Activated naive CD4-positive, alpha-beta T cell treated with anti-CD3 and anti-CD28 coated beads, Interleukin-2, amount 50 U/mL, for 72 hours (primary cell): ENCODE measurements at places on chromosomes 1 and 21.

DNA sequence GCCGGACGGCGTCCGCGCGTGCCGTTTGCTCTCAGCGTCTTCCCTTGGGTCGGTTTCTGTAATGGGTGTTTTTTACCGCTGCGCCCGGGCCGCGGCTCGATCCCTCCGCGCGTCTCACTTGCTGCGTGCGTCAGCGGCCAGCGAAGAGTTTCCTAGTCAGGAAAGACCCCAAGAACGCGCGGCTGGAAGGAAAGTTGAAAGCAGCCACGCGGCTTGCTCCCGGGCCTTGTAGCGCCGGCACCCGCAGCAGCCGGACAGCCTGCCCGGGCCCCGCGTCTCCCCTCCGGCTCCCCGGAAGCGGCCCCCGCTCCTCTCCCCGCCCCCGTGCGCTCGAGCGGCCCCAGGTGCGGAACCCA is 159.8 kb downstream of the RUNX1 start:
- no peak for DNase-seq

DNA sequence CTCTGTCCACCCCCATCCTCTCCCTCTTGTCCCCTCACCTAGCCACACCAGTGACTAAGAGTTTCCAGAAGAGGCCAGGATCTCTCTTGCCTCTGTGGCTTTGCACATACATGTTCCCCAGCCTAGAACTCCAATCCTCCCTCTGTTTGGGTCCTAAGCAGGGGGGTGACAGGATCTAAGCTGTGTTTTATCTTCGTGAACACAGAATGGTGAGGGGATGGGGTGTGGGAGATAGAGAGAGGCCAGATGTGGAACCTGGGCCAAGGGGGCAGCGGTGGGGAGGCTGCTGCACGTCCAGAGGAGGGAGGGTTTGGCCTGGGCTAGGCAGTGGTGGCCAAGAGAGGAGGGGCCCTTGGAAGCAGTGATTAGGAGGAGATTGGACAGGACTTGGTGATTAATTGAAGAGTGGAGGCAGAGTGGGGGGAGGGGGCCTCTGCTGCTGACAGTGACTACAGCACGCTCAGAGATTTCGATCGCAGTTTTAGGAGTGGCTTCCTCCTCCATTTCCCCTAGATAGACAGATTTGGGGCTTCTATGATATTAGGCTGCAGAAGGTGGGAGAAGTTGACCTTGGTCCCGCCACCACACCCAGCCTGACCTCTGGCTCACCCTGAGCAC is 17.1 kb upstream of the ADGRB2 start:
- DNase-seq = no peak

DNA sequence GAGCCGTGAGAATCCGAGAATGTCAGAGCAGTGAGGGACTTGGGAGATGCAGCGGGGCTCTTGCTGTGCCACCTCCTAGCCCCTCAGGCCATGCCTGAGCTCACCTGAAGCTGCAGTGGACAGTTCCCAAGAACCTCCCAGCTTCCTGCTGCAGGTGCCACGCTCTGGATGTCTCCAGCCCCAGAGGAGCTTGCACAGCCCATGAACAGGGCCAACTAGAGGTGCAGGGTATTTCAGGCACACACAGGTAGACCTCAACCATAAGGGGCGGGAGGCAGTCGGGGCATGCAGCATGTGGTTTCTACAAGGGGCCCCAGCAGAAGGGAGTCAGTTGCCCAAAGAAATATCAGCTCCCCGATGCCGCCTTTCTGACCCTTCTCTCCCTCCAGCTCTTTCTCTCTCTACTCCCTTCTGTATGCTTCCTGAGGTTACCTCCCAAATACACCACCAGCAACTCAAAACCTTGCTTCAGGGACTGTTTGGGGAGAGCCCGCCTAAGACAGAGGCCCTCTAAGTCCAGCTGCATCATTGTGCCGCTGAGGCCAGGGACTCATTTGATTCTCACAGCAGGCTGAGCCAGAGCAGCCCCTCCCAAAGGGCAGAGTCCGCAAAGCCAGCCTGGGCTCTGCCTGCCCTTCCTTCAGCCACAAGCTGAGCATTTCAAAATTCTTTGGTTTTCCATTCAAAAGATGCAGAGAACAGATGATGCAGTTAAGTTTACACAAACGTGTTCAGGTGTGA is 209.8 kb downstream of the MATN1 start:
- no peak for DNase-seq

- no peak for DNase-seq
Observed at GRCh38 chr1:88700425-88701013, 16.4 kb downstream of the PKN2 start.

GRCh38 chr1:11838349-11839272 is 9.0 kb downstream of the NPPA start:
- peak; percentile 65 for DNase-seq

- no peak for DNase-seq
Observed at GRCh38 chr1:8396786-8397406, 79.0 kb downstream of the SLC45A1 start.

GRCh38 chr21:45699251-45699942 is 55.9 kb downstream of the PCBP3 start:
- DNase-seq = no peak

DNA sequence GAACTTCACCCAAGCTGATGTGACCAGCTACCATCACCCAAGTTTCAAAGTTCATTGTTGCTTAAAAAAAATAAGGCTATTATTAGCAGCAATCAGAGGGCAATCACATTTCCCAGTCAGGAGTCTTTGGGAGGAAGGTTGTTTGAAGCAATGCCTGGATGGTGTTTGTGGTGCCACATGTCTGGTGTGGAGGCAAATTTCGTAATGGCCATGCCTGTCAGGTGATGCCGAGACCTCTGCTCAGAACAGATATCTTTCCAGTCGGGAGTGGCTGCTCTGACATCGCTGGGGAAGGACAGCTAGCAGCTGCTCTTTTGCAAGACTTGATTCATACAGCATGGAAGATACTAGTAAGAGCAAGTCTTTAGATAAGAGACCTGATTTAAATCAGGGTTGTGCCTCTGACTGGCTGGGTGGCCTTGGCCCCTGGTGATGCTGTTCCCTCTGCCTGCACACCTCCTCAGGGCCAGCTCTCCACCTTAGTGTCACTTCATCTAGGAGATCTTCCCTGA is 187.8 kb upstream of the JUN start:
- DNase-seq = no peak

GRCh38 chr21:37534431-37534830 is 167.9 kb downstream of the DYRK1A start:
- DNase-seq = no peak

DNA sequence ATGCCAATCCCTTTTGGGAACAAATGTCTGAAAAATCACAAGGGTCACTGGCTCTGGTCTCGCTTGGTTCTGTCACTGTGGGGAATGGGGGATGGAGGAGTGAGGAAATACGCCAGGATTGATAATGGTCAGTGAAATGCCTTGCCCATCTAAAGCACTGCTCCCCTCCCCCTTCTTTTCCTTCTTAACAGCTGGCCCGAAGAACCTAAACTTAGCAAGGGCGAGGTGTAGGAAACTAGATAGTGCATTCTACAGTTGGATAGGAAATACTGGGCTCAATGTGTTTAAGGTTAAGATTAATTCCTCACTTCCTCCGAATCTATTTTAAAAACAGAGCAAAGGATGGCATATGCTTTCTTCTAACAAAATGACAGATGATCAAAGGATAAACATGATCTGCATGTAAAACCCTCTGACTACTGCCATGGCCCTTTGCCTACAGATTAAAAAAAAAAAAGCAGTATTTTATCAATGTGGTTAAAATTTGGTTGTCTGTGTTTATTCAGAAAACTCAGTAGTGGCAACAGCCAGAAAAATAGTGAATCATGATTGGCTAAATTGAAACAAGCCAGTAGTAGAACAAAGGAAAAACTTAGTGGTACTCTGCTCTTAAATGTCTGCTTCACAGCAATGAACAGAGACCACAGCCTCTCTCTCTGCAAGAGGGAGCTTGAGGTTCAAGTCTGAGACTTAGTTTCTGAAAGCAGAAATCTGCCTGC is 86.1 kb upstream of the VAV3 start:
- DNase-seq = no peak

DNA sequence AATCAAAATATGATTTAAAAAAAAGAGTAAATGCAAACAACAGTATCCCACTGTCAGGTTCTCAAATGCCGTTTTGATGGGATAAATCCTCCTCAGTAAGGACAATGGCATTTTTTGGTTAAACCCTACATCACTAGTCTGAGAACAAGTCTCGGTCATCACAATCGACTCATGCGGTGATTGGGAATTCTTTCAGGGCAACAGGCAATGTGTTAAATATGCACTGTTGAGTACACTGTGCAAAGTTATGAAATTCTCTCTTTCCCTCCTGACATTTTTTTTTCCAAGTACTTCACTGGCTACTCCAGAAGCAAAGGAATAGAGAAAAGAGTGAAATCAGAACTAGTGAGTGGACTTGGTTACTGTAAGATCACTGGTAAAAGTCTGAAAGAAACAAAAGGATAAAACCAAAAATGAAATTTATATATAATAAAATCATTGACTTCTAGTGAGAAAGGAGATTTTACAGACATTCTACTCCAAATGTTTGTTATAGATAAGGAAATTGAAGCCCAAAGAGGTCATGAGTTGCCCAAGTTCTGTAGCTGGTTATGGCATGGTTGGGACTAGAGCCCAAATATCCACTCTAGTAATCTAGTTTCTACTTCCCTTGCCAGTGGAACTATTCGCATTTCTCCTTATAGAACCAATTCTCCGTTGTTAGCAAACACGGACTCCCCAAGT is 111.3 kb downstream of the TGFBR3 start:
- no peak for DNase-seq

DNA sequence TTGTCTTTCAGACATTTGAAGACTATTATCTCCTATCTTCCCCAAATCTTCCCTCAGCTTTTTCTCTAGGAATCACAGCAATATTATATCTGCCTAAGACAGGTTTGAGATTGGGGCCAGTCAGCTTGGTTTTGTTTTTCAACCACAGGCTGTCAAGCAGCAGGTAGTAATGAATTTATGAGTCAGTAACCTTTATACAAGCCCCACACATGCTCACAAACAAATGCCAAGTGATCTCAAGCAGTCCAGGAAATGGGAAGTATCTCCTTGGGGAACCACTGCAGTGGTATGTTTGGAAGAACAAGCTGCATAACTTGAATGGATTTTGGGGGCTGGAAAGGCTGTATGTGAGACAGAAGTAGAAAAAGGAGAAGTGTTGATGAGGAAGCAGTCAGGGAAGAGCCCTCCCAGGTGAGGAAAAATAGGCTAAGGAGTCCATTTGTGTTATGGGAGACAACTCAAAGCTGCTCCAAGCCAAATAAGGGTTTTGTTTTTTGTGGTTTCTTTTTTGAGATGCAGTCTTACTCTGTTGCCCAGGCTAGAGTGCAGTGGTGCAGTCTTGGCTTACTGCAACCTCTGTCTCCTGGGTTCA is 2.1 kb downstream of the DHDDS start:
- DNase-seq = peak; percentile 25

DNA sequence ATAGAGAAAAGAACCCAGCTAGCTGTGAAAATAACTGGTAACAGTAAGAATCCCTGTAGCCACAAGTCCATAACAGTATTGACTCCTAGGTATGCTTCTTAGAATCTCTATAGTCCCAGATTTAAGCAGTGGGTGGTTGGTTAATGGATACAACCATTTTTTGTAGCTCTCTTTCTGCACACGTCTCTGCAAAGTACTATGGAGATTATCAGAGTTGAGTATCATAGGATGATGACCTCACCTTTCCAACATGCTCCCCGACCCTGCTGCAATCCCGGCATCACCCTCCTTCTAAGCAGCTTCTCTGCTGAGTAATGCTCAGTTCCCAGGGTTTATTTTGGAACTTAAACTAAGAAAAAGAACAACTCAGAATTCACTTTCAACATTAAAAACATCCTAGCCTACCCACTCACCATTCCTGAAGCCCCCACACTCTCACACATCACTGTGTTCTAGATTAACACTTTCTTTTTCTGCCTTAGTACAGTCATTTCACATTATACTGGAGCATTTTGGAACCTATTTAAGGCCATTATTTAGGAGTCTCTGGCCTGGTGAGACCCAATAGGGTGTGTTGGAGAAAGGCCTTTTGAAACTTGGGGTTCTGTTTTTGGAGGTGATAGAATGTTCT is 2.7 kb downstream of the MLLT11 start:
- no peak for DNase-seq

DNA sequence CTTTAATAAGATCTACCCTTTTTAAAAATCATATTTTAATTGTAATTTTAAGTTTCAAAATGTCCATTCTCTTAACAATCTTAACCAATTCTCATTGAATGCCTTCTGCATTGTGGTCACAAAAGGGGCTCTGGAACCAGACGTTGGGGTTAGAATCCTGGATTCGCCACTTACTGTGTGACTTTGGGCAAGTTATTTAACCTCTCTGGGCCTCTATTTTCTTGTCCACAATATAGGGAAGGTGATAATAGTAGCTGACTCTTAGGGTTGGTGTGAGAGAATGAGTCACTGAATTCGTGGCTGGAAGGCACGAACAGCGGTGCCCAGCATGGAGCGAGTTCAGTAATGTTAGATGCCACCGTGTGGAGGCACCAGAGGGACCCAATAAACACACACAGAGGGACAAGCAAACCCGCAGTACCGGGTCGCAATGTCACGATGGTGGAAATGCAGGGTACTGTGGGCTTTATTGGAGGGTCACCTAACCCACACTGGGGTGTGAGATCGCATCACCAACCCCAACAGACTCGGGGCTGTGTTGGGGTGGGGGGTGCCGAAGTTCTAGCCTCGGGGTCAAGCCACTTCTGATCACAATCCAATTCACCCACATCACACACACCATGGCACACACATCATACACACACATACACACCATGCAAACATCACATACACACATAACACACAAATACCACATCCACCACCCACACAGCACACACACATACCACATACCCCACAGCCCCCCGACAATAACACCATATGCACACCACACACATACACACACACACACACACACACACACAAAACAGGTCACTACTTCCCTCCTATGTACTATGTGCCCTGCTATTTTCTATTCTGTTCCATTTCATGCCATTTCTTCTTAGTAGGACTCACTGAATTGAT is 27.0 kb upstream of the IFNAR2 start:
- DNase-seq = no peak

DNA sequence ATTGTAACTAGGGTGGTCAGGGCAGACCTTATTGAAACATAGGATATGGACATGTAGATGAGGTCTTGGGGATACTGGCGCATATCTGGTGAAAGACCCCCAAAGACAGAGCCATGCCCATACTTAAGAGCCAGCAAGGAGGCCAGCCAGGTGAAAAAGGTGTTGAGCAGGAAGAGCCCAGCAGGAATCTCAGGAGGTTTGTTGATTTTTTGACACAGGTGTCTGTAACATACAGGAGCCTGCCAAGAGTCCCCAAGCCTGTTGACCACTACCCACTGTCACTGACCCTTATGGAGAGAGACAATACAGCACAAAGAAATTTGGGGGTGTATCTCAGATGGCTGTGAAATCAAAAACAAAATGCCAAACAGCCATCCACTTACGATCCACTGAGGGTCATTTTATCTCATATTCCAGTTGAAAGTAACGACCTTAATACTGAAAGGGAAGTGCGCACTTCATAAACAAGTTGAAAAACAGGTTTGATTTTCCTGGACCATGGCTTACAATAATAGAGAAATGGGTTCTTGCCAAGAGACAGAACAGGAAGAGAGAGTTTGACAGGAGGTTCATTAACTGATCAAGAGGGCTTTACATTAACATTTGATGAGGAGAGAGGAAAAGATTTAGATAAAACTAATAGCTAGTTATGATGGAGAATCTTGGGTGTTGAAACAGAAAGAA is 163.6 kb downstream of the GLUL start:
- no peak for DNase-seq
